ENCODE measurements at places on chromosomes 11 and 22. TPM values are rescaled to one million over a fixed set of nuclear protein-coding genes. Genes with fewer than 3 reads are reported as not detected.
A peak's percentile ranks its signal among the peaks of the same experiment; 100 is the strongest.

The C11orf91 gene
- total RNA-seq = not detected

The BCO2 gene
- total RNA-seq = 1.4 TPM

The EED gene
- total RNA-seq = 114 TPM

The BLID gene
- not detected for total RNA-seq

DNA sequence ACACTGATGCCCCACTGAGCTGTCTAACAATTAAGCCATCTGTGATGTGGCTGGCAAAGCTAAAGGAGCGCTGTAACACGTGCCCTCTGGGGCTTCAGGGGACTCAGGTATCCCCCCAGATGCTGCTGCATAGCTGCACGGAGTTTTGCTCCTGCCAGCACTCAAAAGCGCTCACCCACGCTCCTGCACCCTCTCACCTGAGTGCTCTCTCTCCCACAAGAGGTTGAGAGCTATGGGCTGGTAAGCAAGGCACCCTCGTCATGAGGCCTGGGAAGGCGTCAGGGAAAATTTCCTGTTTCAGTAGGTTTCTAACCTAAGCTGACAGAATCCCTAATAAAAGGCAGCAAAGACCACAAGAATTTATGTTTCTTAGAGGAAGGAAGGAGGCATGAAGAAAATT is 850.3 kb downstream of the OPCML start:
- no peak overlapping the region for H3K4me3 ChIP-seq
- no peaks in the 10 kb centered on the region for H3K36me3 ChIP-seq
- peaks cover 11% of the 10 kb centered on the region for H3K4me1 ChIP-seq
- no peaks in the 10 kb centered on the region for H3K27me3 ChIP-seq
- no peak overlapping the region for H3K27ac ChIP-seq
- no peak for DNase-seq

- no peaks in the 10 kb centered on the region for H3K27me3 ChIP-seq
- H3K27ac ChIP-seq = peak overlapping the region; percentile 68
- no peak for DNase-seq
- H3K4me3 ChIP-seq = no peak overlapping the region
- peaks cover 39% of the 10 kb centered on the region for H3K36me3 ChIP-seq
These were observed 5.8 kb downstream of the ARL14EP start for GRCh38 chr11:30328681-30329080.

GRCh38 chr22:41863472-41863871 is 30.6 kb downstream of the SREBF2 start:
- peak overlapping the region; percentile 98 for H3K27ac ChIP-seq
- H3K4me1 ChIP-seq = peaks cover 57% of the 10 kb centered on the region
- H3K4me3 ChIP-seq = peak overlapping the region; percentile 65
- H3K36me3 ChIP-seq = peaks cover 34% of the 10 kb centered on the region

Data from activated CD8-positive, alpha-beta T cell treated with anti-CD3 and anti-CD28 coated beads for 36 hours (primary cell).